ENCODE measurements at places on chromosomes 4 and X.

GRCh38 chr4:15547392-15547791, 77.7 kb downstream of the CC2D2A start:
- DNase-seq: no peak

DNA sequence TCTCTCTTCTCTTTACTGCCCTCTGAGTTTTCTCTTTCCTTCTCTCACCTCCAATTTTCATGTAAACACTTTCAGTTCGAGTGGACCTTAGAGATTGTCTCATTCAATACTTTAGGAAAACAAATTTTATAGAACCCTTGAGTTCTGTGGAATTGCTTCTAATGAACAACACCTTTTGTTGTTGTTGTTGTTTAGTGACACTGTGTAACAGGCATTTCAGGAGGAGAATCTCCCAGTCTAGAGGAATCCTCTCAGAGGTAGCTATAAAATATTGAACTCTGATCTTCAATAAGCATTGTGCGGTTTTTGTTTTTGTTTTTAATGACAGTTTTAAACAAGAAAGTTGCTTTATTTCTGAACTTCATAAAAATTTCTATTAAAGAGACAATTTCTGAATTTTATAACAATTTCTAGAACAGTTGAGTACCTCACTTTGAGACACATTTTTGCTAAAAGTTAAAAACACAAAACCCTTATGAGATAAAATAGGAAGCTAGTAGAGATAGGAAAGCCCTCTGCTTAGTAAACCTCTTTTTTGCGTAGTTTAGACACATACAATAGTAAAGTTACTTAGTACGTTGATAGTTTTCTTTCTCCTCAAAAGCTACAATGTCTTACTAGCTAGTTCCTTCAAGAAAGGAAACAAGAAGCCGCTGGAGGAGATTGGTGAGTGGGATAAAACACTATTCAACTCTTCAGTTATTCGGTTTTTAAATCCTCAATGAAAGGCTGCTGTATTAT, 38.8 kb downstream of the CLCN3 start:
- no peak for DNase-seq

GRCh38 chrX:1835056-1835455, 220.2 kb downstream of the ASMT start:
- DNase-seq: no peak

GRCh38 chr4:2944586-2945526, 18.4 kb downstream of the NOP14 start:
- DNase-seq: no peak

DNA sequence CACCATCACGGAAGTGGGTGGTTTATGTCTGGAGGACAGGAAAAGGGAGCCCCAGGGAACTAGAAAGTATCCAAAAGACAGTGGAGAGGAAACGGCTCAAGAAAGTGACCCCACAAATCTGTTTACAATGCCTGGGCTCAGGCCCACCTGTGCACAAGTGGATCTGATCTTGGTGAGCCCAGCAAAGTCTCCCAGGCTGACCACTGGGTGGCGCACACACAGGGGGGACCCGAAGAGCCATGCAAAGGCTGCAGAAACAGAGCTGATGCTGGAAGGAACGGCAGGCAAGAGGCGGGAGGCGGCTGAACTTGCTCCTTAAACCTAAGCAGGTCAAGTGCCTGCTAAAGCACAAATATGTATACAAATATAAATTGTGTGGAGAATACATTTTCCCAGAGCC, 9.6 kb downstream of the HAUS7 start:
- DNase-seq: no peak

DNA sequence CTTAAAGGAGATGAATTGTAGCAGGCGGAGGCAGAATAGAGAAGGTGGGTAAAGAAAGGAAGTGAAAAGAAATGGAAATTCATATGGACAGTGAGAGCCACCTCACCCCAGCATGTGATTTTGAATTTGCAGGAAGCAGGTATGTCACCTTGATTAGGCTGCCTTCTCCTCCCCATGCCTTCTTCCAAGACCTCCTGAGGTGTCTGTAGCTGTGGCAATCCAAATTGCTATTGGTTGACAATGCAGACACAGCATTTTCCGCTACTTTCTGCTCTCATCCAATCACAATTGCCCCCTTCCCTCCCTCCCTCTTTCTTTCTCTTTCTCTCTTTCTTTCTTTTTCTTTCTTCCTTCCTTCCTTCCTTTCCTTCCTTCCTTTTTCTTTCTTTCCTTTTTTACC, 38.5 kb downstream of the RAB33B start:
- no peak for DNase-seq

DNA sequence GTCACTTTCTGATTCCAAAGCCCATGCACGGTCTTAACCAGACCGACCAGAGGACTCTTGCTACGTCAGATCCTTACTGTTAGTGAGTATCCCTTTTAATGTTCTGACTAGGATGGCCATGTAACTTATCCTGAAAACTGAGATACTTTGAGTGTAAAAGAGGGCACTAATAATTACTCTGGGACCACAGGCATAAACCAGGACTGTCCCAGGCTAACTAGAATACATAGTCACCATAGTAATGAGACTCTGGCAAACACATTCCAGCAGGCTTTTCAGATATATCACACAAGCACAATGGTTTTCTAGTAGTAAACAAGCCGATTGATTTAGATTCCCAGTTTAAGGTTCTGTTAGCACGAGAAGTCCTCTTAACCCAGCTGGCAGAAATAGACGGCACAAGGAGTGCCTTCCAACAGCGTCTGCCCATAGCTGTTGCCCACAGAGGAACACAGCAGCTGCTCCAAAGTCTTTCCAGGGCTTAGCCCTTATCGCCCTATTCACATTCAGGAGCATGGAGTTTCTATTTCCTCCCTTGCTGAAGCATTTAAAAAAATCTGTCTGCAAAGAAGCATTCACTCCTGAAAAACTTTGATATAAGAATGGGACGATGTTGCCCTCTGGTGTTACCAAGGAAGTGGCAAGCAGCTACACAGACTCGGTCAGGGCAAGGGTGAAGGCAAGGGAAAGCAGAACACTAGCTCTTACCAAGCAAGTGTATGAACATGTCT, 92.4 kb downstream of the CXCL13 start:
- DNase-seq: no peak

DNA sequence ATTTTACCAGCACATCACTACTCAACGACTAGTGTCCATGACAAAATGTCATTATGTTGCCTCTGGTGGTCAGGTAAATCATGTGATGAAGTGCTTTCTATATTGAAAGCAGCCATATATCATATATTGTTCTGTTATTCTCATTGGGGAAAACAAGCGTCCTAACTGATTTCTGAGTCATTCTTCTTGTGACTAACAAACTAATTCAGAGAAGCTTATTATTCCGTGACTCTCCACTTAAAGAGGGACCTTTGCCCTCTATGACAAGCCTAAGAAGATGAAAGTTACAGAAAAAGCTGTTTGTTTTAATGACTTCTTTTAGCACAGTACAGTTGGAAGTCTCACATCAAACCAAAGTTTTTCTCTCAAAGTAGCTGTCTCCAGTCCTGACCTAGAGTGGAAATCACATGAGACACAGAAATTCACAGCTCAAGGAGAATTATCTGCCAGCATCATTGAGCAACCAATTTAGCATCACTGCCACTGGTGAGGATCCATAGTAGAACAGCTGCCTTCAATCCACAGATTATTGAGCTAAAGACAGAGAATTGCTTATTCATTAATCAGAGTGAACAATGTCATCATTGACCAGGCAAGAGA, 36.4 kb downstream of the ASB9 start:
- no peak for DNase-seq

DNA sequence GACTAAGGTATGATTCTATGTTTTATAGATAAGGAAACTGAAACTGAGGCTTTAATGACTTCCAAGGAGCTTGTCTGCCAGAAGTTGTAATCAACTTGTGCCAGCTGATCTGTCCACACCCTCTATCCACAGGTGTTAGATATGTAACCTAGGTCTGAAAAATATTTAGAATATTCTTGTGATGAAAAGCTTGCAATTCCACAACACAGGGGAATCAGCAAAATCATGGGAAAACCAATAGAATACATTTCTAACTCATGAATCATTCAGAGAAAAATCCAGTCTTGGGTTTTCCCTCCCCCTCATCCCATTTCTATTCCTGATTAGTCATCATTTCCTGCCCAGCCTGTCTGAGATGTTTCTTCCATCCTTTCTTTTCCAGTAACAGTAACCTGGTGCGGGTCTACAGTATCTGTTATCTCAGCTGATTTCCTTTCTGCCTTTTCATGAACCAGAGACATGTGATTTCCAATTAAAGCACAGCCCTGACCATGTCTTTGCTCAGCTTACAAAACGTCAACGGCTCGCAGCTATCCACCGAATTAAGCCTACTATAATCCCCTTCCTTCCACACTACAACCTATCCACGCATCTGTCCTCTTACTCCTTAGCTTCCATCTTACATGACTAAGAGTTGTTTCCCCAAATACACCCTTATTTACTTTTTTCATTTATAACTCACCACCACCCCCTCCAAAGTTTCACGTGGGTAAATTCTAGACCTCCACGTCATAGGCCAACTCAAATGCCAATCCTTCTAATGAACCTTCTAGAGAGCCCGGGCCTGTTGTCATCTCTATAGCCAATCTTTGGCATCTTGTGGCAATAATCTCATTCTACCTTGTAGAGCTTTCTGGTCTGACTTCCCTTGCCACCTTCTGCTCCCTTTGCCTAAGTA, 961 bp upstream of the NOCT start:
- no peak for DNase-seq

GRCh38 chr4:88609387-88609786, 17.1 kb downstream of the HERC3 start:
- DNase-seq: no peak

- no peak for DNase-seq
These were observed 56.8 kb downstream of the SEPSECS start for GRCh38 chr4:25103418-25103817.

- DNase-seq: no peak
These were observed 448.5 kb downstream of the TRAM1L1 start for GRCh38 chr4:116636917-116637316.

- no peak for DNase-seq
These were observed 40.6 kb downstream of the ARHGAP10 start for GRCh38 chr4:147772459-147772969.

GRCh38 chr4:28341784-28342183, 1481.1 kb downstream of the STIM2 start:
- DNase-seq: no peak

DNA sequence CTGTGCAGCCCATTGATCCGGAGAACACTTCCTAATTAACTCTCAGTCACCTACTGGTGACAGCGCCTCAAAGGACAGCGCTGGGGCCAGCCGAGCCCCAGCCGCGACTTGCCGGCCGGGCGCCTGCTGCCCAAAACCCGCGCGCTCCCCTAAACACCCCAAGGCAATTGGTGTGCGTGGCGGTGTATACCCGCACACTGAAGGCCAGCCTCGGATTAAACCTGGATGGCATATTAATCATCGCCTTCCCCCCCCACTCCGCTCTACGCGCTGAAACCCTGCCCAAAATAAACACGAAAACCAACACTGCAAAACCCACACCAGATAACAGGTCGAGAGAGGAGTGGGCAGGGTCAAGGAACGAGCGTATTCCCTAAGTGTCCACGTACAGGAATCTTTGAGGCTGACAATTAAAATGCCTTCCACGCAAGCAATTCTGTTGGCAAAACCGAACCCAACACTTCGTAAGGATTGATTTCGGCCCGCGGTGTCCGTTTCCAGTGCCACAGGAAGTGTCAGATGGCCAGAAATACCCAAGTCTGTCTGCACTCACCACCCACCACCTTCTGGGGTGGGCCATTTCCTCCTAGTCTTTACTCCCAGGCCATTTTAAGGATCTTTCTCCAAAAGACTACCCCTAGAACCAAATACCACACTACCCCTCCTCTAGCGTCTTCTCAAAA, 2.7 kb downstream of the BCOR start:
- DNase-seq: no peak

- no peak for DNase-seq
These were observed 1.9 kb upstream of the SNX25 start for GRCh38 chr4:185207466-185207865.

DNA sequence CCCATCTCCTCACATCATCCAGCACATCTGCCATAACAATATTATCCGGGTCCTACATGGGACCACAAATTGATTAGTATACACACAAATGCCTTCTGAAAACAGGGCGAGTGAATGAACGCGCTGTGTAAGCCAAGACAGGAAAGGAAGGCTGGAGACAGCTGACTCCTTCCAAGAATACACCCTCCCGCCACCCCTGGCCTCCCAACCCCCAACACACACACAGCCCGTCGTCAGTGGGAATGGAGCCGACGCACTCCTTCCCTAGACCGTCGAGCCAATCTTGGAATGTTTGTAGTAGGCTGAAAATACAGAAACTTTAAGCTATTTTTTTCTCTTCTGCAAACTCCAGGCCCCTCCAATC, 319 bp upstream of the MAGEH1 start:
- no peak for DNase-seq

- no peak for DNase-seq
These were observed 6.2 kb upstream of the AFAP1 start for GRCh38 chr4:7945709-7946380.

GRCh38 chr4:107258359-107258758, 222.2 kb upstream of the DKK2 start:
- no peak for DNase-seq

GRCh38 chrX:136880003-136880451, 498 bp downstream of the RBMX start:
- no peak for DNase-seq

DNA sequence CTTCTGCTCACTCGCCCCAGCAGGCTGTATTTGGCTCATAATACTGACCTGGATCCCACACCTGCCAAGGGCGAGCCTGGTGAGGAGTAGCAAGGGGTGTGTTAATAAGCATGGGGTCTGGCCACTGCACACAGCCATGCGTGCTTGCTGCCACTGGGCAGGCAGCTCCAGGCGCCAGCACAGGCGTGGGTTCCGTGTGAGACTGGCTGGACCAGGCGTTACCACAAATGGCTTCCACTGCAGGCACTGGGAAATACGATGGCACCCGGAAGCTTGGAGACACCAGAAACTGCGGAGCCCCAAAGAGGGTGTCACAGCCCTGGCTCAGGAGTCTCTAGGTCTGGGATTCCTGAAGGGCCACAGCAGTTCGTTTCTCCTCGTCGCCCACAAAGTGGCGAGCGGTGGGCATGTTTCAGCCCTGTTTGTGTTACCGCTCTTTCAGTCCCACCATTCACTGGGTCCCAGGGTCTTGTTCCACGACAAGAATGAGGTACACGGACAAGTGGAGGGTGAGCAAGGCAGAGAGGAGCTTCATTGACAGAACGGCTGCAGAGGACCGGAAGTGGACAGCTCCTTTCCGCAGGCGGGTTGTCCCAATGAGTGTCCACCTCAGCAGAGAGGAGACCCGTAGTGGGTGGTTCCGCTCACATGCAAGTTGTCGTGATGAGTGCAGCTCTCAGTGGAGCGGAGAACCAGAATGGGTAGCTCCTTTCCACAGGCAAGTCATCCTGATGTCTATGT, 428.9 kb downstream of the EPHA5 start:
- no peak for DNase-seq

GRCh38 chr4:98617358-98618047, 40.9 kb downstream of the TSPAN5 start:
- DNase-seq: no peak

GRCh38 chr4:141153751-141154510, 20.7 kb upstream of the RNF150 start:
- DNase-seq: no peak

- DNase-seq: no peak
These were observed 1.7 kb upstream of the SLC6A8 start for GRCh38 chrX:153685751-153686696.

- DNase-seq: no peak
These were observed 224.3 kb downstream of the MGST2 start for GRCh38 chr4:139889901-139890300.

Data from esophagus squamous epithelium (tissue), 5 donors.